ENCODE measurements at places on chromosomes 3 and 15. TPM values are rescaled to one million over a fixed set of nuclear protein-coding genes. Genes with fewer than 3 reads are reported as not detected.

GRCh38 chr15:91142106-91142744 is 42.2 kb downstream of the SV2B start:
- DNase-seq = no peak

DNA sequence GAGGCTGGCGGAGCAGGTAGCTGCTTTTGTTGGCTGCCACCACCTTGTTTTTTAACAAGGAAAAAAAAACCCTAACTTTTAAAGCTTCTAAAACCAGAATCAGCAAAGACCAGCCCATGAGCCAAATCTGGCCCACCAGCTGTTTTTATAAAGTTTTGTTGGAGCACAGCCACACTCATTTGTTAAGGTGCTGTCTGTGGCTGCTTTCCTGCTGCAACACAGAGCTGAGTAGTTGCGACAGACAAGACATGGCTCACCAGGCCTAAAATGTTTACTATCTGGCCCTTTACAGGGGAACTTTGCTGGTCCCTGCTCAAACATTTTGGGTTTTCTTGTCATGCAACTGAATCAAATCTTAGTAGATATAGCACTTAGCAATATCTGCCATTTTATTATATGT is 18.9 kb downstream of the EFCAB12 start:
- no peak for DNase-seq

DNA sequence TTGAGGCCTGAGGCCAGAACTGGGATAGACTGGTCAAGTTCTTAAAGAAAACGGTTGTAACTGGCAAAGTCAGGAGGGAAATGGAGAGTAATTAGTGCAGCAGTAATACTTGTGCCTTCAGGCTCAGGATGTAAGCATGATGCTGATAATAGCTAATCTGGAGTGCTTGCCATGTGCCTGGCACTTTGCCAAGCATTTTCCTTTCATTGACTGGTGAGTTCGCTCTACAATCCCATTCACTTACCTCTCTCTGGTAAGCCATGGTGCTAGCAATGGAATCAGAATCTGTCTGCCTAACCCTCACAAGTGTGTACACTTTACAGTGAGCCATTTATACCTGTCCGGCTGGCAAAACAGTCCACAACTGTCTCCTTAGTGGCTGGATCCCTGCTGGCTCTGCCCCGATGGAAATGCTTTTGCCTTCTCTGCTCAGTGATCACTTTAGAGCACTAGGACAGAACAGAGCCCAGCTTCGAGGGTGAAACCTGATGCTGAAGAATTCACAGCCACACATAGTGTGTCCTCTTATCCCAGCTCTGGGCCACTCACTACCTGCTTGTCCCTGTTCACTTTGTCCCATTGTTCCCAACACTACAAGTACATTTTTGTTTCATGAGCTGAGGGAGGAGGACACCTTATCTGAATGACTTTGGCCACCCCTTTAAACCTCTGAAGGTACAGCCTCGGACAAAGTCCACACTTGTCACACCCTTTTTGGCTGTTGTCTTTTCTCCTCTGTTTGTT is 10.3 kb downstream of the CHP1 start:
- DNase-seq = peak; percentile 53

DNA sequence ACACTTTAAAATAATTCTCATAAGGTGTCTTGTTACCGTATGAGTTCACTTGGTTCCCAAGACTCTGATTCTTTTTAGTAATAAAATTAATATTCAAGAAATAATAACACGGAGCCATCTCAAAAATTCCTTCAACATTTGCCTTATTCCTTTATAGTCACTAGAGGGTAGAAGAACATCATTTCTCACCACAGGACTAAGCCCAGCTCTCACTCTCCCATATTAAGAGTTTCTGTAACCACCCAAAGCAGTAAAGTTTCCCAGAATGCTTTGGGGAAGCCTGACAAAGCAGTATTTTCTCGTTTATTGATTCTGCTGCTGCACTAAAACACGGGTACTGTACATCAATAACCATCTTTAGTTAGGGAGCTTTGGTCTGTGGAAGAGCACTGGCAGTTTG is 114.9 kb downstream of the MCTP2 start:
- DNase-seq = peak; percentile 51

DNA sequence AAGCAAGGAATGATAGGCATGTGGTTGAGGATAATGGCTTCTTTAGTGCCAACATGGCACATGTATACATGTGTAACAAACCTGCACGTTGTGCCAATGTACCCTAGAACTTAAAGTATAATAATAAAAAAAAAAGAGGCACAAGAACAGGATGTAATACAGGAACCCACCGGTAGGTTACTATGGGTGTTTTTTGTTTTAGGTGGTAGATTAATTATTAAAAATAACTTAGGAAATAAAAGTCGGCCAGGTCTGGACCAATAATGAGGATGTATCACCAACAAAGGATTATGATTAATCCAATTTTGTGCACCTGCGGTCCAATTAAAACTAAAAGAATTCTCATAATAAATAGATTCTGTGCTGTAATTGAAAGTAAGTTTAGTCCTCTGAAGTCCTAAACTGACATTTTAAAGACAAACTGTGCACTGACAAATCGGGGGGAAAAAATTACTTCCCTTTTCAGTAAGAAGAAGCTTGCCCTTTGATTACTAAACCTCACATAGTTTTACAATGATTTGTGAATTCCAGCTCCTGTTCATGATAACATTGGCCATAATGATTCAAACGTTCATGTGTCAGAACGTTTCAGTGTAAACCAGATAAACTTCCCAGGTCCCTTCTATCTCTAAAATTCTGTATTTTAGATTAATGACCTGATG is 62.2 kb downstream of the CASR start:
- peak; percentile 14 for DNase-seq

The PAK6 gene
- 9.5 TPM for total RNA-seq

The AADAC gene
- total RNA-seq = 0.49 TPM

Data from RPMI7951 (cell line).